ENCODE measurements at places on chromosomes 7 and 10.

GRCh38 chr7:84060760-84061261, 133.8 kb downstream of the SEMA3A start:
- no peak for DNase-seq

- DNase-seq = no peak
Observed at GRCh38 chr10:130745821-130746220, 565.7 kb downstream of the TCERG1L start.

- no peak for DNase-seq
Observed at GRCh38 chr7:104272767-104273384, 55.5 kb upstream of the LHFPL3 start.

- no peak for DNase-seq
Observed at GRCh38 chr10:113496111-113497109, 56.4 kb upstream of the HABP2 start.

- no peak for DNase-seq
Observed at GRCh38 chr7:83148776-83149175, 13.9 kb downstream of the PCLO start.

DNA sequence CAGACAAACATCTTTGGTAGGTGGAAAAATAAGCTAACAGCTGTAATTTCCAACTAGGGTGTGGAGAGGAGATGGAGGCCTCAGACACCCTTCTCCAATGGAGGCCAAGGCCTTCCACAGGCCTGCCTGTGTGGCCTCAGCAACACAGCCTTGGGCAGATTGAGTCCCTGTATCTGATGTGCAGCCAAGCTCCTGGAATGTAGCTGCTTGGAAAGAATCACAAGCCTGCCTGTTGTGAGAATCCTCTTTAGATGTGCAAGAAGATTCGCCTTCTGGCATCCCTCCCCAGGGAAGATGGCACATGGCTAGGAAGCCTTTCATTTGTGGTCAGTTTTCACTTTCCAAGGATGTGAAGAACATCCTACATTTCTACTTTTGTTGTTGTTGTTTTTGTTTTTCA, 684.0 kb downstream of the GRID1 start:
- no peak for DNase-seq

DNA sequence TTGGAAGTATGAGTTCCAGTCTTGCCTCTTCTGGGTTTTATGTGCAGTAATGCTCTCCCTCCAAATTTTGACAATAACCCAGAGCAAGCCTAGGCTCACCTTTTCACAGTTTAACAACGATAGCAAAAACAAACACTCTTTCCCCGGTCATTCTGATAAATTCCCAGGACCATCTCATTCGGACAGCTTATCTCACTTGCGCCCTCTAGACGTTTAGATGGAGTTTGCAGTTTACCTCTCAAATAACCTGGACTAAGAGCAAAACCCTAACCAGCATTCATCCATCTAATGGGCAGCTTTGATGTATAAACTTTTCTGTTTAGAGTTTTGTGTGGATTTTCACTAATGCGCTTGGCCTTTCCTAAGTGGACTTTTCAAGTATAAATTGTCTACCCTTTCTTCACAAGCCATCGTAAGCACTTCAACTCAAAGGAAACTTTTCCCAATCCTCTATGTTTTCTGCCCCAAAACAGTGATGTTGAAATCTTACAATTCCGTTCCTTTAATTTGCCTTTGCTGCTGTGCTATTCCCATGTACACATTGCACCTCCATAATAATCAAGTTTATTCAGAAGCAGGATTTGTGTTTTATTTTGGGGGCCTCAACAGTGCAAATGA, 114.9 kb downstream of the HDAC9 start:
- DNase-seq = no peak

- DNase-seq = no peak
Observed at GRCh38 chr10:77844177-77844576, 82.4 kb downstream of the DLG5 start.

GRCh38 chr10:104872691-104873090, 231.6 kb downstream of the SORCS3 start:
- no peak for DNase-seq
